ENCODE measurements at places on chromosomes 3 and 15.
A peak's percentile ranks its signal among the peaks of the same experiment; 100 is the strongest.

GRCh38 chr3:8723612-8724011, 10.0 kb upstream of the CAV3 start:
- no peak for DNase-seq

- DNase-seq, result peak; percentile 42
Measured at GRCh38 chr3:23094890-23095462, 108.2 kb upstream of the UBE2E2 start.

- DNase-seq, result no peak
Measured at GRCh38 chr3:12187448-12188327, 29.0 kb upstream of the TIMP4 start.

DNA sequence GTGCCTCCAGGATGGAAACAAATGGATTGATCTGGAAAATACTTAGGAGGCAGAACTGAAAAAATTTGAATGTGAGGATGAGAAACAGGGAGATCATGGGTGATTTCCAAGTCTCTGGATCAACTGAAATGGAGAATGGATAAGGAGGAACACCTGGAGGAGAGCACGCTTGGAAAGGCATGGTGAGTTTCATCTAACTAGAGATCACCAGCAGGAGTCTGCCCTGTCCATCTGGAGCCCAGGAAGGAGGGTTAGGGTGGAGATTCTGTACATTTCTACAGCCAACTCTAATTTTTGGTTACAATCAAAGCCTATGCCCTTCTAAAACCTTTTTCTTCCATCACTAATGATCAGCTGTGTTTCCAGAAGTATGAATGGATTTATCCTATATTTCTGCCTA, 995.9 kb upstream of the CFAP20DC start:
- no peak for DNase-seq

DNA sequence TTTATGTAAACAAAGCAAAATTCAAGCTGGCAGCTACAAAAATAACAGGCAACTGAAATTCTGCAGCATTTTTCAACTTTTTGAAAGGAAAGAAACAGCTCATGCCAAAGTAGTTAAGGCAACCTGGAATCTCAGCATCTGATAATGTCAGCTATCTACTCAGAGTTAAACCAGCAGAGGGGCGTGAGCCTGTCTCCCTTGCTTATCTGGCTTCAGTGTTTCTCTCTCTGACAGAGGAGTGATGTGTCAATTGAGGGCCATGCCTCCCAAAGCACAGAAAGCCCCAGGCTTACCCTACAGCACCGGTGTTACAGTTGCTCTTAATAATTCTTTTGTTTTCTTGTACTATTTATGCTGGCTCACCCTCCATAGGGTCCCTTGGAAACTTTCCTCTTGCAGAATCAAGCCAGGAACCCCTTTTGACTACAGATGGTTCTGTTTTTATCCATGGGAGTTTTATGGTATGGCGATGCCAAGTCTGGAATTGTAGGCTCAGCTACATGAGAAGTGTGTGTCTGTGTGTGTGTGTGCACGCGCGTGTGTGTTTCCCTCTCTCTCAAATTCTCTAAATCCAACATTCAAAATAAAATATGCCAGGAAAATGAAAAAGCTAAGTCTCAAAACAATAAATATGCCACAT, 7.3 kb downstream of the TMEM212 start:
- no peak for DNase-seq

DNA sequence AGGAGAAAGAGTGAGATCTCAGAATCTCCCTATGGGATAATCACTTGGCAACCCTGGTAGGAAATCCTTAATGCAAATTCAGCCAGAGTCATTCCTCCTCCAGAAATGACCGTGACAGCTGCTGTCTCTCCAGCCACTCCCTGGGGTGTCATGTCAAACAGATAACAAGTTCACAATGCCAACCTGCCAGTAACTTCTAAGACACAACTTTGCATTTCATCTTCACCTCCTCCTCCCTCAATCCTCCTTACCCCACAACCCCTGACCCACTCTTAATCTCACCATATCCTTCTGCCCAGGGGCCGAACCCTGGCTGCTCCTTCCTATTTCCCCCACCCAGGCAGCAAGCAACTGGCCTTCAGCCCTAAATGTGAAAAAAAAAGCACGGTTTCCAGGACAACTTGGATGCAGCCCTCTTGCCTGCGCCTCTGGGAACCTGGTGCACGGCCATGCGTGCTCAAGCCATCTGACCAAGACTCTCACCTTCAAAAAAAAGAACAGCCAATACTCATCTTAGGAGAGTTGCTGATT, 166.0 kb downstream of the NTRK3 start:
- DNase-seq, result no peak

DNA sequence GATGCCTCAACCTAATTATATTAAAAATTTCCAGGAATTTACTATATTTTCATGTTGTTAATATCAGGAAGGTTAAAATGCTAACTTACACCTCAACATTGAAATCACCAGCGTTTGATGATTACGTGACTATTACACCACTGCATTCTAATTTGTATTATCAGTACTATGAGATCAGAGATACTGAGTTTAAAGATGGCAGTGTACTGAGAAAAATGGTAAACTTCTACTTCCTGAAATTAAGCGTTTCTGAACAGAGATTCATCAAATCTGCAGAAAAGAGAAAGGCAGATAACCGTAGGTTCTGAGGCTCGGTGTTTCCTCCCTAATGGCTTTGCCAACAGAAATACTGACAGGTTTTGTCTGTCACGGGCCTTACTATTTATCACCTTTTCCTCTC, 69.9 kb downstream of the CRTC3 start:
- DNase-seq, result no peak

GRCh38 chr15:40891138-40891537, 3.1 kb upstream of the VPS18 start:
- DNase-seq, result no peak

DNA sequence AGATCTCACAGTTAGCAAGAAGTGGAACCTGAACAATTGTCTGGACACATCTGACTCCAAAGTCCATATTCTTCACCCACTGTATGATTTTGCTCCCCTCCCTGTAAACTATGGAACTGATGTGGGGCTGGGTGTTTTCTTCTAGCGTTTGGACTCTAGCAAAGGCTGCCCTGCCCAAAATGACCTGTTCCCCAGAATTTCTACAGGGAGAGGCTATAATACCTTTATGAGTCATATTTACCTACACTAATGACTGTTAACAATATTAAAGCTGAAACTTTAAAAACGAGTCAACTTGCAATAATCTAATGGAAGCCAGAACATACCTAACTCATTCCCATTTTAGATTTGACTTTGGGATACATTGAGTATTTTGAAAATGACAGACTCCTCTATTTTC, 531.2 kb upstream of the CFAP20DC start:
- DNase-seq, result no peak

DNA sequence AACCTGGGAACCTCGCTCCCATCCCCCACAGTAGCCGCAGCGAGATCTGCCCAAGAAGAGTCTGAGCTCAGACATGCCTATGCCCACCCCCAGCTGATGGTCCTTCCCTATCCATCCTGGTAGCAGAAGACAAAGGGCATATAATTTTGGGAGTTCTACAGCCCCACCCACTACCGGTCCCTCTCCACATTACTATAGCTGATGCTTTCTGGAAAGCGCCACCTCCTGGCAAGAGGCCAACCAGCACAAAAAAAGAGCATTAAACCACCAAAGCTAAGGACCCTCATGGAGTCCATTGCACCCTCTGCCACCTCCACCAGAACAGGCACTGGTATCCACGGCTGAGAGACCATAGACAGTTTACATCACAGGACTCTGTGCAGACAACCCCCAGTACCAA, 168.4 kb downstream of the MEGF11 start:
- no peak for DNase-seq

DNA sequence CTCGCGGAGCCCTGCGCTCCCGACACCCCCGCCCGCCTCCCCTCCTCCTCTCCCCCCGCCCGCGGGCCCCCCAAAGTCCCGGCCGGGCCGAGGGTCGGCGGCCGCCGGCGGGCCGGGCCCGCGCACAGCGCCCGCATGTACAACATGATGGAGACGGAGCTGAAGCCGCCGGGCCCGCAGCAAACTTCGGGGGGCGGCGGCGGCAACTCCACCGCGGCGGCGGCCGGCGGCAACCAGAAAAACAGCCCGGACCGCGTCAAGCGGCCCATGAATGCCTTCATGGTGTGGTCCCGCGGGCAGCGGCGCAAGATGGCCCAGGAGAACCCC, 464 bp downstream of the SOX2 start:
- DNase-seq, result no peak

DNA sequence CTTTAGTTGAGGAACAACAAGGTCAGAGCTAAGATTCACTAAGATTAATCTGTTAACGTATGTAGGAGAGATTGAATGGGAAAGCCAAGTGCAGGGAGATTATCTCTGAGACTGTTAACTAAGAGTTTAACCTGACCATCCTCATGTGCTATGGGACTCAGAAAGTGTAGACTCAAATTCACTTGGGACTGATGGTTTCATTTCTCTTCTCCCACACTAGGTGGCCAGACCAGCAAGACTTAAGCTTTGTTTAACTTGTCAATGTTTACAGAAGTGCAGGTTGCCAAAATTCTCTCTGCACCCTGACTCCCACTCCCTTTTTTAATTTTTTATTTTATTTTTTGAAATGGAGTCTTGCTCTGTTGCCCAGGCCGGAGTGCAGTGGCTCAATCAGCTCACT, 6.3 kb upstream of the HEXA start:
- DNase-seq, result no peak

DNA sequence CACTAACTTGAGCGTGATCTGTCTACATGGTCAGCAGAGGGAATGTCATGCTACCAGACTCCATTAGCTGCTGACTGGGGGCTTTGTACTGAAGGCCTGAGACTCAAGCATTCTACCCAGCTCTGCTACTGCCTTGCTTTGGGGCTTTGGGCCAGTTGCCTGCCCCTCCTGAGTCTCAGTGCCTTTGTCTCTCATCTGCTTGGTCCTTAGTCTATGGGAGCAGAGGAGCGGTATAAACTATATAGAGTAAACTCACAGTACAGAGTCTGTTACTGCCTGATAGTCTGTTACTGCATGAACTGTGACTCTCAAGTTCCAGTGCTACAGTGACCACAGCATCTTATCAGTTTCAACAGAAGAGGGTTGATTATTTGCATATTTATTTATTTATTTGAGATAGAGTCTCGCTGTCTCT, 38.5 kb upstream of the C15orf39 start:
- DNase-seq, result no peak

GRCh38 chr3:198030726-198031125, 70.7 kb downstream of the LMLN start:
- no peak for DNase-seq

DNA sequence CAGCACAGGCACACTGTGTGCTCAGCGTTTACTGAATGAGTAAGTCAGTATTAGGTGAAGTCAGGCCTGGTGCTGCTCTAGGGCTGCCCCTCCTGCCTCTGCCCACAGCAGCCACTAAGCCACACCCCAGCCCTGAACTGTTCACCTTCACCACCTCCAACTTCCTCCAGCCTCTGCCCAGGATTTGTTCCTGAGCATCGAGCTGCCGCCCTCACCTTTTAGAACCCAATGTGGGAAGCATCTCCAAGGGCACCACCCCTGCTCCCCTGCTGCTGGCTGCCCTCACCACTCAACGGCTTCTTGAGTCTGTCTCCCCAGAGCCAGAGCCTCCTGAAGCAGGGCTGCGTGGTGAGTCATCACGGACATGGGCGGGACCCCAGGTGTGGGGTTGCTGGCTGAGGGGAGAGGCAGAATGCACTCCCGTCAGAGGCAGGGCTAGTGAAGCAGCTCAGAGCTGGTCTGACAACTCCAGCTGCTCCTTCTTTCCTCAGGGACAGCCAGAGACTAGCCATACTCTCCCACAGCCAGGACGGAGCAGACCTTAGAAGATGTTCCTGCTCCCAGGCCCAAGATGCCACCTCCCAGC, 5.8 kb downstream of the HYAL2 start:
- DNase-seq, result no peak

DNA sequence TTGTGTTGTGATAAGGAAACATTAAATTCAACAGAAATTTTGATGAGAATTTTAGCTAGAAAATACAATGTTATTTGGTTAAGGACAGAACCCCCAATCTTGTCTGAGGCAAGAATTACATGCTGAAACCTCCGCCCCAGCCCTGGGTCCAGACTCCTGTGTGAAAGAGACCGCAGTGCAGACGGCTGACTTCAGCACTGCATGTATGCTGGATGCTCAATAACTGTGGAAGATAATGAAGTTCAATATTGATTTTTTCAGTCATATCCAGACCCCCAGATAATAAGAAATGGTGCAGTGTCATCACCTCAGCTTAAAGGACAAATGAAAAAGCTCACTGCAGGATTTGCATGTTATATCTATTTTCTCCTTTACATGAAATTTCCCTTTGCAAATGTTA, 188.3 kb upstream of the CNTN4 start:
- no peak for DNase-seq

GRCh38 chr3:109275702-109276293, 40.5 kb downstream of the DPPA2 start:
- no peak for DNase-seq

- DNase-seq, result no peak
Measured at GRCh38 chr3:42803414-42804105, 730 bp downstream of the HIGD1A start.

GRCh38 chr3:188796122-188796631, 375.6 kb upstream of the TPRG1 start:
- peak; percentile 55 for DNase-seq

GRCh38 chr15:100601163-100601562, 821 bp downstream of the LINS1 start:
- DNase-seq, result peak; percentile 4

DNA sequence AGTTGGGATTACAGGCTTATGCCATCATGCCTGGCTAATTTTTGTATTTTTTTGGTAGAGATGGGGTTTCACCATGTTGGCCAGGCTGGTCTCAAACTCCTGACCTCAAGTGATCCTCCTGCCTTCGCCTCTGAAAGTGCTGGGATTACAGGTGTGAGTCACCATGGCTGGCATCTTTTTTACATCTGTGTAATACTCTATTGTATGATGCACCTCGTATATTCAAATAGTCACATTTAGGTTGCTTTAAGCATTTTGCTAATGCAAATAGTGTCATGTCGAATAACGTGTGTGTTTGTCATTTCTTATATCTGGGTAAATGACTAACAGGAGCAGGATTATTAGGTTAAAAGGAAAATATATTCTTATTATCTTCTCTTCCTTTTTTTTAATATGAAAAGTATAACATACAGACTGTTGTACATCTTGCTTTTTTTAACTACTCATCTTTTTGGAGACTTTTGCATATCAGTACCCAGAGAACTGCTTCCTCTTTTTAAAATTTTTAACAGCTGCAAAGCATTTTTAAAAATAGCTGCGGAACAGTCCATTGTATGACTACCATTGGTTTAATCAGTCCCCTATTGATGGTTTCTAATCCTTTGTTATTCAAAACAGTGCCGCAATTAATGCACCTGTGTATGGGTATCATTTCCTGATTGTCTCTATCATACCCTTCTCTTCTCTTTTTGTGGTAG, 13.4 kb downstream of the SCAMP5 start:
- DNase-seq, result no peak

GRCh38 chr15:69462493-69463181, 10.0 kb downstream of the RPLP1 start:
- DNase-seq, result peak; percentile 80

- no peak for DNase-seq
Measured at GRCh38 chr3:186411089-186411488, 49.1 kb upstream of the DGKG start.

- DNase-seq, result no peak
Measured at GRCh38 chr3:99565331-99565730, 73.1 kb upstream of the COL8A1 start.
